ENCODE measurements at places on chromosomes 6 and 20.

DNA sequence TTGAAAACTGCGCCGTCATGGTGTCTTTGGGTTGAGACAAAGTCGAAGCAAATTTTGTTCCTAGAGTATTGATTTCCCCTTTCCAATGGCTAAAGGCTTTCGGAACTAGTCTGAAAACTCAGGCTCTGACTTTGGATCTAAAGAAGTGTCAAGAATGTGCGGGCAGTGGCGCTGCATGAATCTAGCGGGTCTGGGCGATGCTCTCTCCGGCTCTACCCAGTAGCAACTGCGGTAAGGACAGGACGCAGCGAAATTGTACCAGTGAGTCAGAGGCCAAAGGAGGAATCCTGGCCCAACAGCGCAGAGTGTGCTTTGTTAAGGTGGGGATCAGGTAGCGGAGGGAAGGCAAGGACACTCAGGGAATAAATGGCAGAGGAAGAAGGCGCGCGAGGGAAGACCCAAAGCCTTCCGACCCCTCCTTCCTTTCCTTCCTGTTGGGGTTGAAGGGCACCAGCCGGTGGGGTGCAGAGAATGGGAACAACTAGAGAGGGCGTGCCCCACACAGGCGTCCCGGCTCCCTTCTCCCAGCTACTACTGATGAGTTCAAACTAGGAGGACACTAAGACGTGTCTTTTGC is 32.1 kb downstream of the HLA-F start:
- no peak for DNase-seq

GRCh38 chr6:19415605-19416326 is 421.4 kb upstream of the ID4 start:
- no peak for DNase-seq

DNA sequence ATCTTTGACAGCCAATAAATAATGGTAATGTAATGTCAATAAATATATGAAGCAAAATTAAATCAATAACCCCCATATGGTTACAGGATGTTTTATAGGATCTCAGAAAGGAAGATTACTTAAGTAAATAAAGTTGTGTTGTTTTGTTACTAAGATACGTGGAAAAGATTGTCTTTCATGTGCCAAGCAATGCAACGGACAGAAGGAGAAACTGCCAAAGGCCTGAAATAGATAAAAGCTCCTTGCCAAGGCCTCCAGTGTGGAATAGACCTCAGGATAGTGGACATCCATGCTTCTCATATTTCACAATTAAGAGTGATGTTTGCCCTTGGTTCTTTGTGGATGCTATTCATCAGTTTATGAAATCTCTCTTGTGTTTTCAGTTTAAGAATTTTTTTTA is 16.4 kb upstream of the FNDC1 start:
- DNase-seq = no peak

GRCh38 chr6:99013145-99013544 is 65.4 kb upstream of the FBXL4 start:
- DNase-seq = no peak

- no peak for DNase-seq
These were observed at the start of gene PTPRT for GRCh38 chr20:43189554-43190331. Gene PTPRT, minus strand, starts transcription at chr20:43189906. Its CDS starts 173 bp downstream, at chr20:43189733.

DNA sequence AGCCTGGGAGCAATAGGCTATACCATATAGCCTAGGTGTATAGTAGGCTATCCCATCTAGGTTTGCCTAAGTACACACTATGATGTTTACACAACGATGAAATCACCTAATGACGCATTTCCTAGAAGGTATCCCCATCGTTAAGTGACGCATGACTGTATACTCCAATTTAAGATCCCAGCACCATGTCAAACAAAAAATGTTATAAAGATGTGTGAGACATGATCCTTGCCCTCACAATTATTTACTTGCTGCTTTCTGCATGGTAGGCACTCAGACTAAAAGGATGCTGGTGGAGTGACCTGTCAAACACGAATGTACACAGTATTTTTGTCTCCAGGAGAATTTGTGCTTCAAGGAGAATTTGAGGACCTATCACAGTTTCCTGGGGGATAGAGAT is 32.3 kb downstream of the SNAP25 start:
- DNase-seq = no peak

DNA sequence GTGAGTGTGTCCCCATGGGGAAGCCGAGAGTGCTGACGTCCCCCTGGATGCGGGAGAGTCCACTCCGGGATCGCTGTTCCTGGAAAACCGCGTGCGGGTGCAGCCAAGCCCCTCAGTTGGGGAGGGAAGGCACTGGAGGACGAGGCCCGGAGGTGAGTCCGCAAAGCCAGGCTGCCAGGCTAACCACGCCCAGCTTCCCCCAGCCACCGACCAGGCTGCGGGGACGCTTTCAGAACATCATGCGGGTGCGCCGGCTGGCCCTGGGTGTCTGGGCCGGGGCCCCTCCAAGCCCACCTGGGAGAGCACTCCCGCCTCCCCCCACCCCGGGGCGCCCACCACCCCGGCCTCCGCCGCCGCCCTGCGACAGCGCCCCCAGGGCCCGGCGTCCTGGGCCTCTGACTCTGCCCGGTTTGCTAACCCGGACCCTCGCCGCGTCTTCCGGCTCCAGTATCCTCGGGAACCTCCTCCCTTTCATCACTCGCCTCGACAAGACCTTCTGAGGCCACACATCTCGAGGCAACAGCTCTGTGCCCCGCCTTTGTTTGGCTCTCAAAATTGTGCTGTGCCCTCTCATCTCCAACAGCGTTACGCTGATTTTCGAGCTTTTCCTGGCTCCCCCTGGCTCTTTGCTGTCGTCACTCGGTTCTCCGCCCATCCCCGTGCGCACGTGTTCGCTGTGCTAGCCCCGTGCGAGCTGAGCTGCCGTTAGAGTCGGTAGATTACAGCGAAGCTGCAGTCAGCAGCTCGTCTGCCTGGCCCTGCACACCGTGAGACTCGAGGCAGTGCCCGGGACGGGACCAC is 47.1 kb upstream of the ENTPD6 start:
- no peak for DNase-seq
